Inflammatory macrophage (primary cell): ENCODE measurements at places on chromosomes 1 and 21.

DNA sequence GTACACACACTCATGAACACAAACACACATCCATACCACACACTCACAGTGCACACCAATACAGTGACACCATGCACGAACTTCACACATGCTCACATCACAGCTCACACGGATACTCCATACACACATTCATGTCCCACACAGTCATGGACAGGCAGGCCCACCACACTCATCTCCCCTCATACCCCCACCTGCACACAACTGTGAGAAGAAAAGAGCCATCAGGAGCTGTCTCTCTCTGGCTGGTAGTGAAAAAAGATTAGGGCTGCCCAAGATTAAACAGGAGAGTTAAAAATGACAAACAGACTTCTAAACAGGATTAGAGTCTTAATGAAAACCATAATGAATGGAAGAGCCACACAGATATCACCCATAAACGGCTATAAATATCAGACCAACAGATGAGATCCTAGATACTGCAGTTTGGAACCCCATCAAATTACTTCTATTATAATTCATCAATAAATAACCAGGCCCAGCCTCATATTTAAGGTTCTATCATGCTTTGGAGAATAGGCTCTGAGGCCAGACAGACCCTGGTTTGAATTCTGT lies 122.3 kb downstream of the PLXNA2 start:
- DNase-seq, result no peak

DNA sequence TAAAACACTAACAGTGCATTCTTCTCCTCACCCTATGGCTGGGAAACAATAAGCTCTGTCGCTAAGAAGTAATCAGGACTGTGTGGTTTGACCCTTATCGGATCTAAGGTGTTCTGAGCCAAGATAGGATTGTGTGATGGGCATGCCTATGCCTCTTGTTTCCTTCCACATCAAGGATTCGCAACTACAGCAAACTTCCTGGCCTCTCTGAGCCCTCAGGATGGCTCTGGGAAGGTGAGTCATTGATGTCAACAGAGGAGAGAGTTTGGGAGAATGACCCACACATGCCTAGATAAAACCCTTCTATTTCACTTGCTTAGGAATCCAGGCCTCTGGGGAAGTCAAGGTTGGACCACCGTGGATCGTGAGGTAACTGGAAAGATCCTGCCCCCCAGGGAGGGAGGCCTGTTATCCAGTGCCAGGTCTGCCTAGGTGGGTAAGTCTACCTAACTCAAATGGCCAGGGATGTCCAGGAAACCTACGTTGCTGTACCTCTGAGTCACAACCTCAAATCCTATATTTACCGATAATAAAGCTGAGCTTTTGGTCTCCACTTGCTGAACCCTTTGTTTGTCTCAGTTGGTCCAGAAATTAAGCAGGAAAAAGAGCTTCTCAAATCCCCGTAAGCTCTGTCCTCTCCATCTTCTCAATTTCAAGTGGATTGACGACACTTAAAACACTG lies 27.4 kb downstream of the TIAM1 start:
- no peak for DNase-seq

DNA sequence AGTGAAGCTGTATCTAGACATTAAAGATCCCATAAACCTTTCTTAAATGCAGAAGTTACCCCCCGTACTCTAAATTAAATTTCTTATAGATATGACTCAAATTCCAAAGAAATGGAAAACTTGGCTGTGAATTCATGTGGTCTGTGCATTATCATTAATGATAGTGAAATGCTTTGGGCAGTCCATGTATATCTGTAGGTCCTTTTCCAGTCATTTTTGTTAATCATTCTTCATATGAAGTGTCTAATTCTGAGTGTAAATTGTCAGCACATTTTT lies 89.3 kb downstream of the RGL1 start:
- no peak for DNase-seq

DNA sequence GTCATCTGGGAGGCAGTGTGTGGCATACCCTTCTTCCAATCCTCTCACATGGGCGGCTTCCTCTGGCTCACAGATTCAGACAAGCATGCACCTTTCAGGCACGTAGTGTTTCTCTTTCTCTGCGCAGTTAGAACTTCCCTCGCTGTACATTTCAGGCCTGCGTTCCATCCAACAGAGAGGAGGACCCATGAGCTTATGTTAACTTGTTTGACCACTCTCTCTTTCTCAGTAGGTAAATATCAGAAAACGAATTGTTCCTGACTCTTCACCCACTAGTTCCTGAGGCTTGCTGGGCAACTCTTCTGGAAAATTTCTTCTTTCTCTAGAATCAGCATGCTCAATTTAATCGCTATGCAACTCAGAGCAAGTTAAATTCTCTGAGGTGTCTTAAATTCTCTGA lies 85.5 kb downstream of the DDX20 start:
- no peak for DNase-seq

GRCh38 chr1:202038688-202039346 lies 28.4 kb downstream of the ELF3 start:
- no peak for DNase-seq

DNA sequence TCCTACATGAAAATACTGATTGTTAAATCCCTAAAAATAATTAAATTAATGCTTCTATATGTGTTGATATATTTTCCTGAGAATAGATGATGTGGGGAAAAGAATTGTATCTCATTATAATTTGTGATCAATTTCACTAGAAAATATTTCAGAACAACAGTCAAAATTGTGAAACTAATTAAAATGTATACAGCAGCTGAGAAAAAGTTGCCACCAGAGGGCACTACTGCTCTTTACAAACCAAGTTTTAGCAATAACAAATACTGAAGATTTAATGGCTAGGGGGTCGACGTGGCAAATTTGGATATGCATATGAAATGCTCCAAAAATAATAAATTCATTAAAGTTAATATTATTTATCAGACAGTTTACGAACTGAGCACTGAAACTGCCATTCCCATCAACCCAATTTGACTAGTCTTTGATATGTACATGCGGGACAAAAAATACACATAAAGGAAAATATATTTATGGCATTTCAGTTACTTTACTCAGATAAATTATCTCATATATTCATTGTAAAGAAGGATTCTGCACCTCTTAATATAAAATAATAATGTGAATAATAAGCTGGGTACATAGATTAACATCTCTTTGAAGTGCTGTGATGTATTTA lies 96.3 kb upstream of the TMPRSS15 start:
- DNase-seq, result peak; percentile 44

DNA sequence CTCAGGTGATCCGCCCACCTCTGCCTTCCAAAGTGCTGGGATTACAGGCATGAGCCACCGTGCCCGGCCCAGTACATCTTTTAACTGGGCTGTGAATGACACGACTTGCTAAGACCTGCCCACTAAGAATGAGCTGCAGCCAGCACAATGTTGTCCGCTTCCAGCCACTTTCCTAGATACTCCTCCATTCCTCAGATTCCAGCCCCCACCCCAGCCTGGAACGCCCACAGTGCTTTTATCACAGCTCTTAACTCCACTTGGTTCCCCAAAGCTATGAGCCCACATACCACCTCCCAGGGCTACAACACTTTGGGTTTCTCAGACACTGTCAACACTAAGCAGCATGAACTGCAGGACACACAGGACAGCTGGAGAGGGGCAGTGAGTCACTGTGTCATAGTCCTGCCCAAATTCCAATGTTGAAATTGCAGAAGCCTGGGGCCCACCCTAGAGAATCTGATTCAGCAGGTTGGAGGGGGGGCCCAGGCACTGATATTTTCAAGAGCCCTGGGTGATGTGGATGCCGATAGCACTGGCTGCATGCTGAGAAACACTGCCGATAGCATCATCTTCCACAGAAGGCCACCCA lies 58.0 kb downstream of the ACBD3 start:
- no peak for DNase-seq

GRCh38 chr1:66464351-66464750 lies 69.6 kb upstream of the SGIP1 start:
- no peak for DNase-seq

DNA sequence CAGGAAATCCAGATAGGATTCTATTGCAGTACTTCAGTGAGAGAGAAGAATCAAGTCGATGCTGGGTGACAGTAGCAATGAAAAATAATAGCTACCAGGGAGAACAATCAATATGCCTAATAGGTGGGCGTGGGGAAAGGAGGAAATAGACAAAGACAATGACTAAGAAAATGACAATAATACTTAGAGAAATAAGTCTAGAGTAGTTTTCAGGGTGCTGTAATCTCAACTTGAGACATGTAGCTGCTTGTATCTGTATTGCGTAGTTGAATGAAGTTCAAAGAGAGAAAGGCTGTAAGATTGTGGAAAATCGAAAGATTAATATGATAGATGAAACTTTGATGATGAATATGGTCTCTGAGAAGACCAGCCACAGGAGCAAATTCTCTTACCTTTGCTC lies 2.6 kb downstream of the STXBP3 start:
- DNase-seq, result peak; percentile 14

- DNase-seq, result no peak
These were observed 9.4 kb downstream of the ZC3H12A start for GRCh38 chr1:37483785-37484184.

DNA sequence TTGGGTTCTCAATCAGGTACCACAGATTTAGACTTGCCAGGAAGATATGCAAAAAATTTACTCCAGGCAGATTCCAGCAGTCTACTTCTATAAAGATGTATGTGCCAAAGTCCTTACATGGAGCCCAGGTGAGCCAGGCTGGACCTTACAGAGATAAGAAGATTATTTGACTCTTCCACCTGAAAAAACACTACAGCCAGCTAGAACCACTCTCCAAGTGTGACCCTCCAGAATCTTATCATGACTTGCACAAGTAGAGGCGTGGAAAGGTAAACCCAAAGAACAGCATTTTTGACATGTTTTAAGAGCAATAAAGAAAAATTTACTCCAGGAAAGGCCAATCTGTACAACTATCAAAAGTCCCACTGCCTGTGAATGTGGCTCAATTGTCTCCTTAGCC lies 146.8 kb upstream of the DPT start:
- no peak for DNase-seq

- no peak for DNase-seq
These were observed 19.3 kb downstream of the RPS6KA1 start for GRCh38 chr1:26548841-26549240.
